A673 (cell line): ENCODE measurements at places on chromosomes 16 and 17. TPM values are rescaled to one million over a fixed set of nuclear protein-coding genes. Genes with fewer than 3 reads are reported as not detected.

GRCh38 chr17:83194761-83195329 lies 115.4 kb downstream of the METRNL start:
- H3K36me3 ChIP-seq: no peaks in the 10 kb centered on the region
- H3K4me1 ChIP-seq: no peaks in the 10 kb centered on the region
- DNase-seq: no peak
- no peak overlapping the region for H3K27ac ChIP-seq
- H3K27me3 ChIP-seq: no peaks in the 10 kb centered on the region

The SSTR5 gene
- not detected in 2 replicates for total RNA-seq

DNA sequence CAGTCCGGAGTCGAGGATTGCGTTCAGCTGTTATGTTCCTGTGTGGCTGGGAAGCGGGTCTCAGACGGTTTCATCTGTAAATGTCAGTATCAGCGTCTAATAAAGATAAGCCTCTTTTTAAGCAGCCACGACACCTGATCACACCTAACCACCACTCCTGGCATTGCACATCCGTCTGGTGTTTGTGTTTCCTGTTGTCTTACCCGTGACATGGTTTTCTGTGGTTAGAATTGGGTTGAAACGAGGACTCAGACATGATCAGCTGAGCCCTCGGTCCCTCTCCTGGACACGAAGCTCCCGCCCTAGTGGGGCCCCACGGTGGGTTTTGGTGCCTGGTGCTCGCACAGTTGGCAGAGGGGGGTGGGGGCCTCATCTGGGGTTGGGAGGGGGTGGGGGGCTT lies 18.3 kb downstream of the CPNE7 start:
- no peak overlapping the region for H3K4me3 ChIP-seq
- peaks cover 18% of the 10 kb centered on the region for H3K36me3 ChIP-seq
- no peak for DNase-seq

- H3K4me3 ChIP-seq: no peak overlapping the region
- DNase-seq: no peak
- H3K36me3 ChIP-seq: no peaks in the 10 kb centered on the region
- H3K27me3 ChIP-seq: no peaks in the 10 kb centered on the region
- H3K27ac ChIP-seq: no peak overlapping the region
Measured at GRCh38 chr16:55730115-55730514, 74.3 kb downstream of the SLC6A2 start.
